Mesothelial cell of epicardium (in vitro differentiated cells): ENCODE measurements at places on chromosomes 2 and 18. TPM values are rescaled to one million over a fixed set of nuclear protein-coding genes. Genes with fewer than 3 reads are reported as not detected.

DNA sequence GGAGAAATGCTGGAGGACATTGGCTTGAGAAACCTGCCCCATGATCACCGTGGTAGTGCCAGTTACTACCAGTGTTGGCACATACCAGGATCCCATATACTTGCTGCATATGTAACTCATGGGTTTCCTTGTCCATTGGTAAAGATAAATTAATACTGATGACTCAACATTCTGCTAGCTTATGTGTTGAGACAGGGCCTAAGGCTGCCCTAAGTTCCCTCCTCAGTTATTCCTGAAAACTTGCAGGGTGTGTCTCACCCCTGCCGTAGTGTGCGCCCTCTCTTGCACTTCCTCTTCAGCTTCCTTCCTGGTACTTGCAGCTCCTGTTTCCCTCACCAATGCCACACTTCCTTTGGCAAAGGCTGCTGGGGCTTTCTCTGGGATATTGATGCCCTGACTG is 4.3 kb upstream of the INO80C start:
- H3K4me1 ChIP-seq: peaks cover 9% of the 10 kb centered on the region
- H3K36me3 ChIP-seq: no peaks in the 10 kb centered on the region
- no peaks in the 10 kb centered on the region for H3K27me3 ChIP-seq
- H3K4me3 ChIP-seq: no peak overlapping the region
- H3K27ac ChIP-seq: no peak overlapping the region

- H3K36me3 ChIP-seq: no peaks in the 10 kb centered on the region
- H3K4me3 ChIP-seq: no peak overlapping the region
- H3K27ac ChIP-seq: no peak overlapping the region
- H3K4me1 ChIP-seq: no peaks in the 10 kb centered on the region
Measured at GRCh38 chr2:126753501-126754212, 97.7 kb downstream of the GYPC start.

The GAREM1 gene
- total RNA-seq: 9.1 to 10.2 TPM (median 9.5 TPM) in 3 replicates

GRCh38 chr2:120602251-120602650 is 133.4 kb upstream of the GLI2 start:
- no peak for DNase-seq
- H3K36me3 ChIP-seq: no peaks in the 10 kb centered on the region
- H3K4me3 ChIP-seq: no peak overlapping the region
